ENCODE measurements at places on chromosomes 2 and 18. TPM values are rescaled to one million over a fixed set of nuclear protein-coding genes. Genes with fewer than 3 reads are reported as not detected.
A peak's percentile ranks its signal among the peaks of the same experiment; 100 is the strongest.

DNA sequence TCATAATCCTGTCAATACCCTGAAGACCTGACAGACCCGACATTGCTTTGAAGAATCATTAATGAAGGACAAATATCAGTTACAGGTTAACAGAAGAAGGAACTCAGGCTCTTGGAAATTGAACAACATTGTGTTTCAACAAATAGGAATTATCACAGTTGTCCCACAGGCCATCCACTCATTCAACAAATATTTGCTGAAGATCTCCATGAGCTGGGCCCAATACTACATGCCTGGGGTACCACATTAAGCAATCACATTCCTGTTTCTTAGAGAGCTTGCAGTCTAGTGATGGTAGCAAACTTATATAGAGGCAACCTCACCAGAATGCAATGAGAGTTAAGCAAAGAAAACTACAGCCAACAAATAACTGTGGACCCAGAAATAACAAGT lies 671.6 kb upstream of the ACVR2A start:
- DNase-seq = no peak

DNA sequence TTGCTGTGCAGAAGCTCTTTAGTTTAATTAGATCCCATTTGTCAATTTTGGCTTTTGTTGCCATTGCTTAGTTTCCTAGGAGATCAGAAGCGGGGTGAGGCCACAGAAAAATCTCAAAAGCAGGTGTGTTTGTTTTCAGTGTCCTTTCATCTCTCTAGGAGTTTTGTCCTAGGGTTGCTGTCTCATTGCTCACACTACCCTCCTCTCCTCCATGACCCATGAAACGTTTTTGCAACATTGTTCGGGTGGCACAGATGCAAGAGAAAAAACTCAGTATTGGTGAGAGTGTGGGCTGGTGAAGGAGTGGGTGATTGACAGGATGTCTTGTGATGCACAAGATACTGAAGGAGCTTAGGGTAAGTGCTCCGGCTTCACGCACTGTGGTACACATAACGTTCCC lies 103.6 kb downstream of the LYPD1 start:
- DNase-seq = no peak

- peak; percentile 42 for DNase-seq
Measured at GRCh38 chr2:197879812-197880408, 75.5 kb downstream of the PLCL1 start.

DNA sequence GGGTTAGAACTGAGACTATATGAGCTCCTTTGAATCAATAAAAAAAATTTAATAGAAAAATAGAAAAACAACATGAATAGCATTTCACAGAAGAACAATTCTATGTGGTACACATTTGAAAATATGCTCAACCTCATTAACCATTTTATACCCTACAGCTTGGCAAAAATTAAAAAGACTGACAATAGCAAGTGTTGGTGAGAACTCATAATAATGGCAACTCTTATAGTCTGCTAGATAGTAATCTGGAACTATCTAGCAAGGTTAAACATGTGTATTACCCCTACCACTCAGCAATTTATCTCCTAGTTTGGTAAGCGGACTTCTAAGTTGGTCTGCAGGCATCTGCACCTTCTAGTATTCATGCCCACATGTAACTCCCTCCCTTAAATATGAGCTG lies 67.8 kb downstream of the CYBRD1 start:
- DNase-seq = no peak

CDH2 gene
- polyA plus RNA-seq = 7.3 TPM

- DNase-seq = peak; percentile 45
Measured at GRCh38 chr18:55110436-55110835, 151.2 kb upstream of the CCDC68 start.

MAT2A gene
- 288 TPM for polyA plus RNA-seq

DNA sequence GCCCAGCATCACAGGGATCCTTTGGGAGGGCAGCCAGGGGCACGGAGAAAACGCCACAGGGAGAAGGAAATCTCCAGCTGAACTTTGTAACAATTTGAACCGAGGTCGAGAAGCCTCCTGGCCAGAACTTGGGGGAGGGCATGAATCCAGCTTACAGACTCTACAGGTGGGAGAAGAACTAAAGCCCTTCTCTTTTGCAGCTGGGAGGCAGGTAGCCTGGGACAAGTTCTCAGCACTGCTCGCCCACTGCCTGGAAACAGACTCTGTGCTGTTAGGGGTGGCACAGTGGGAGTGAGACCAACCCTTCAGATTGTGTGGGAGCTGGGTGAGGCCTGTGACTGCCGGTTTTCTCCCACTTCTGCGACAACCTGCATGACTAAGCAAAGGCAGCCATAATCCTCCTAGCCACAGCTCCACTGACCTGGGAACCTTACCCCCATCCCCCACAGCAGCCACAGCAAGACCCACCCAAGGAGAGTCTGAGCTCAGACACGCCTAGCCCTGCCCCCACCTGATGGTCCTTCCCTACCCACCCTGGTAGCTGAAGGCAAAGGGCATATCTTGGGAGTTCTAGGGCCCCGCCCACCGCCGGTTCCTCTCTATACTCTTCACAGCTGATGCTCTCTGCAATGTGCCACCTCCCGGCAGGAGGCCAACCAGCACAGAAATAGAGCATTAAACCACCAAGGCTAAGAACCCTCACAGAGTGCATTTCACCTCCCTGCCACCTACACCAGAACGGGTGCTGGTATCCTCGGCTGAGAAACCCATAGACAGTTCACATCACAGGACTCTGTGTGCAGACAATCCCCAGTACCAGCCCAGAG lies 136.0 kb upstream of the SIX2 start:
- no peak for DNase-seq

- no peak for DNase-seq
Measured at GRCh38 chr2:96547203-96547641, 10.7 kb downstream of the ARID5A start.

DNA sequence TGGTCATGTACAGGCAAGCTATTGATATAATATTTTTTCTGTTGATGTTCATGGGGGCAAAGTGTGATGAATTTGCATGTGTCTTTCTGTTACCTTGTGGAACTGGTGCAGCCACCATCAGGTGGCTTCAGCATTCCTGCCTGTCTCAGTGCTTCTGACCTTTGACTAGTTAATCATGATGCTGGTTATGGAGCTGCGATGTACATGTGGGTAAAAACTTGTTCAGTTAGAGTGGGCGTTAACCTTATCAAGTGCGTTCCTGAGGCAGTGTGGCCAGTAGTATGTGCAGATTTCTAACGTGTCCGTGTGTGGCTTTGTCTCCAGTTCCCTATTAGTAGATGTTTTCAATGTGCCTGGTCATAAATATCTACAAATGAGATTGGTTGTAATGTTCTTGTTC lies 127.4 kb upstream of the ZSWIM2 start:
- no peak for DNase-seq

- peak; percentile 69 for DNase-seq
Measured at GRCh38 chr2:133602538-133602937, 34.3 kb upstream of the NCKAP5 start.

DNA sequence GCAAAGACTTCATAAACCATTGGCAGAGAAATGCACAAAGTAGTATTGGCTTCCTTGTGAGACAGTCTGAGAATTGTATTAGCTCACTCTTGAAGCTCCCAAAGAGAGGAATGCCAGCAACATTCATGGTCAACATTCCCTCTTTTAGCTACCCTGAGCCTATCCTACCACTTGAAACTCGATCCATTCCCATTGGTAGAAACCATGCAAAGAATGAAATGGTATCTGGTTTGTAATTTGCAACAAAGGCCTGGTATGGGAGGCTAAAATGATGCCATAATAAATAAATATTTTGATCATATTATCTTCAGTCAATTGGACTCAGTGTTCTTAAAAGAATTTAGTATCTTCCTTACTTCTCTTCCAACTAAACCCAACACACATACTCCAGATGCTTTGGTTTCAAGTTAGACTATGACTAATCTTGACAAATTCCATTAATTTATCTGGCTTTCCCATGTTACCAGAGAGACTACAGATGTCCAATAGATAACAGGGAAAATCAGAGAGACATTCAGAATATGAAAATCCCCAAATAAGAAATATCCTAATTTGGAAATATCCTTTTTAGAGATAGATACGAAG lies 102.9 kb downstream of the DHRS9 start:
- DNase-seq = no peak

- no peak for DNase-seq
Measured at GRCh38 chr2:54457323-54458023, 1.3 kb downstream of the SPTBN1 start.

CTAGE1 gene
- polyA plus RNA-seq = 0.08 TPM

GRCh38 chr2:218732761-218733158 lies 22.1 kb downstream of the TTLL4 start:
- DNase-seq = no peak

DNA sequence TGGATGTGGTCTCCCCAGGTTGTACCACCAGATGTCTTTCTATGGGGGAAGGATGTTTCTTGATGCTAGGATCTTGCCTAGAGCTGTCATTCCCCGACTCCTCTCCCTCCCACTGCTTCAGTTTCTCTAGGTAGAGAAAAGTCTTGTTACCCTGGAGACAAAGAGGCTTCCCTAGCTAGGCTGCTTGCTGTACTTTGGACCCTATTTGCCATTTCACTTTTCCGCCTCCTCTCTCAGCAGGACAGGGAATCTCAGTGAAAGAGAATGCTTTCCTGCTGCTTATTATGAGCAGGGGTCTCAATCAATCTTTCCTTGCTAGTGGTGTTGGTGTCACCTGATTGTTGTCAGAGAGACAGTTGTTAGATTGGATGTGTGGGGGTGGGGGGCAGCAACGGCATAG lies 818.8 kb upstream of the GYPC start:
- no peak for DNase-seq

TCF23 gene
- 0.13 TPM for polyA plus RNA-seq

NAT8 gene
- 1.1 TPM for polyA plus RNA-seq

ZNF142 gene
- 14.2 TPM for polyA plus RNA-seq

- DNase-seq = no peak
Measured at GRCh38 chr2:225120186-225120585, 77.9 kb upstream of the DOCK10 start.

DNA sequence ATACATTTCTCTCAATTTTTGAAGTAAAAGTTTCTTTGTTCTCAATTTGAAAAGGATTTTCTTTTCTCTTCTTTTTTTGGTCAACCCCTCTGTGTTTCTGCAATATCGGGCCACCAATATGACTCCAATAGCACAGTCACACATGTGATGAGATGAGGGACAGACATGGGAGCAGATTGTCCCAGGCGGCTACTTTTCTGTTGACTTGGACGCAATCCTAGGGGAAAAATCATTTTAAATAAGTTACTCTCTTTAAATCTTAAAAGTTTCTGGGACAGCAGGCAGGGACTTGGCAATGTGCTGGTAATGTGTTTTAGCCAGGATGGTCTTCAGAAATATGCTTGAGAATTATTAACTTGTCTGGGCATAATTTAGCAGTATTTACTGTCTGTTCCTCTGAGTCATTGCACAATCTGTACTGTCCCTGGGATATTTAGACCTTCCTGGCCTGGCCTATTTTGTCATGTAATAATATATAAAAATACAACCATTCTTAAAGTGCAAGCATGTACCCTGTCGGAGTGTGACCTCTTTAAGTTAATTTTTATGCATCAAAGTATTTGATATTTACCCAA lies 388.5 kb upstream of the FANCL start:
- DNase-seq = no peak

ZNF385B gene
- 4.2 TPM for polyA plus RNA-seq

DNA sequence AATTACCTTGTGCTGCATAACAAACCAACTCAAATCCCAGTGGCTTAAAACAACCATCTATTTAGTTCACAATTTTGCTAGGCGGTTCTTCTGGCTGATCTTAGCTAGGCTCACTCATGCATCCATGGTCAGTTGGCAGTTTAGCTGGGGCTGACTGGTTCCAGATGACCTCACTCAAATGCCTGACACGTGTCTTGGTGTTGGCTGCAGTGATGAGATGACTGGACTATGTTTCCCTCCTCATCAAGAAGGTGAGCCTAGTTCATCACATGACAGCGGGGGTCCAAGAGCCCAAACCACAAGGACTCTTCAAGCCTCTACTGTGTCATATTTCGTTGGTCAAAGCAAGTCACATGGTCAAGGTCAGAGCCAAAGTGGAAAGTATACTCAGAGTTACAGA lies 42.7 kb upstream of the ACTR3 start:
- DNase-seq = no peak

GRCh38 chr2:37781028-37781427 lies 109.6 kb upstream of the CDC42EP3 start:
- no peak for DNase-seq

- DNase-seq = no peak
Measured at GRCh38 chr2:65232636-65233035, 5.0 kb downstream of the ACTR2 start.

- no peak for DNase-seq
Measured at GRCh38 chr2:71815701-71816474, 331.8 kb downstream of the CYP26B1 start.

DNA sequence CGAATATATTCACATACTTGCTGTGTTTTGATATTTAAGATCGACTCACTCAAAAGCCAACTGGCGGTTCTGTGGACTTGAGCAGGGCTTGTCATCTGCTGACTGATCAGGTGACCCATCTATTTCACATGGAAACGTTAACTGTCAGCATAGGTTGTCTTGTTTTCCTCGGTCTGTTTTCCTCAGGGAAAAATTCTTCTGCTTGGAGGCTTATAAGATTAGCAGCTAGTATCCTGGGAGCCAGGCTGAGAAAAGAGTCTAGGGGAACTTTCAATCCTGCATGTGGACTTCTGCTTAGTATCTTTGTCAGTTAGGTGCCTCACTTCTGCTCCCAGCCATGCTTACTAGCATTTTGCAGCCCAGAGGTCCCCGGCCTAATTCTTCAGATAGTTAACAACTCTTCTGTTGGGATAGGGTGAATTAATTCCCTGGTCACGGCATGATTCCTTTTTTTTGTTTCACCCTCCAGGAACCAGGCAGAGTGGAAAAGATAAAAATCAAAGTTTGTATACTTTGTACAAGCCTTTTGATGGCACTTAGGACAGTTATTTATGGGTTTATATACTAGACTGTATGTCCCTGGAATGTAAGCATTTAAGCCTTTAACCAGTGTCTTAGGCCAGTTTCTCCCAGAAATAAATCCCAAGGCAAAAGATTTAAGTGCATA lies 226.0 kb downstream of the GULP1 start:
- no peak for DNase-seq

CFAP65 gene
- polyA plus RNA-seq = 4.5 TPM

DNA sequence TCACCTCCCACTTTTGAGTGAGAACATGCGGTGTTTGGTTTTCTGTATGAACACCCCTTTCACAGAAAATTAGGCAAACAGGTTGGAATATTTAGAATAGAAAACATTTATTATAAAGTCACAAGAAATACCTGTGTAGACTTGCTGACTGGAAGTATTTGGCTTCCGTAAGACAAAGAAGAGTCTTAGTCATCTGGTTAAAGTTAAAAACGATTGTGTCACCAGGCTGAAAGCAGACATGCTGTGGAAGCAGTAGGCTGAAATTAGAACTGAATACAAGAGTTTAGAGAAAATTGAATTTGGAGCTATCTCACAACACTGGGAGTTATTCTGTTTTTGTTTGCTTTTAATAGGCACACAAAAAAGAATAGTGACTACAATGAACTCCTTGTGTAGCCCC lies 16.2 kb upstream of the CLASP1 start:
- no peak for DNase-seq

GRCh38 chr2:176269319-176270099 lies at the start of gene MTX2:
TSS of gene MTX2 (plus strand) at chr2:176269442. CDS start at chr2:176269630, 188 bp downstream.
- peak; percentile 77 for DNase-seq

DNA sequence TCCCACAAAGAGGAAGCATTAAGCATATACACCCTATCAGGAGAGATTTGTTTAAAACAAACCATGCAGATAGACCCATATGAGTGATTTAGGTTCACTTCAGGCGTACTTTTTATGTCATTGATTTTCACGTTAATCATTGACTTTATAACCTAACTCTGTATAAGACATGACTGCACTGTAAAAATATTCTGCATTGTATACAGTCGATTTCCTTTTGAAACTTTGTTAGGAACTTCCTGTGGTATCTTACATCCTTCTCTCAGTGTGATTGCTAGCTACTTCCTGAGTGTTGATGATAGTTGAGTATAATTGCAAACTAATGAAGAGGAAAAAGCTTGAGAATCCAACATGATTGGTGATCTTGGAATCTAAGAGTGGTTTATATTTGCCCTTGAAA lies 69.4 kb downstream of the XIRP2 start:
- no peak for DNase-seq
